ENCODE measurements at places on chromosomes 11 and 22. TPM values are rescaled to one million over a fixed set of nuclear protein-coding genes. Genes with fewer than 3 reads are reported as not detected.

The C11orf91 gene
- total RNA-seq = 0.49 TPM

The TMEM151A gene
- not detected for total RNA-seq

The GLB1L2 gene
- 0.33 TPM for total RNA-seq

The C1QTNF4 gene
- not detected for total RNA-seq

The TRIM34 gene
- 25.9 TPM for total RNA-seq
